SK-N-SH (cell line): ENCODE measurements at places on chromosomes 5 and 9. TPM values are rescaled to one million over a fixed set of nuclear protein-coding genes. Genes with fewer than 3 reads are reported as not detected.

The LECT2 gene
- 0.18 and 0.60 TPM in 2 replicates for polyA plus RNA-seq

The PCDHGB1 gene
- polyA plus RNA-seq = 0.63 and 0.77 TPM in 2 replicates

The CRHBP gene
- polyA plus RNA-seq = not detected in 2 replicates

The LRRC19 gene
- polyA plus RNA-seq = not detected in 2 replicates

The PCDHAC2 gene
- polyA plus RNA-seq = 0.39 and 0.76 TPM in 2 replicates

The ASB6 gene
- polyA plus RNA-seq = 35.9 and 37.5 TPM in 2 replicates

The C5orf58 gene
- not detected in 2 replicates for polyA plus RNA-seq

The SPINK13 gene
- not detected in 2 replicates for polyA plus RNA-seq

The STING1 gene
- 98.4 and 119 TPM in 2 replicates for polyA plus RNA-seq

The CD72 gene
- 2.5 and 2.7 TPM in 2 replicates for polyA plus RNA-seq

GRCh38 chr5:111945535-111945934, 188.5 kb upstream of the NREP start:
- no peak overlapping the region for H3K4me3 ChIP-seq
- no peaks in the 10 kb centered on the region for H3K36me3 ChIP-seq
- no peak overlapping the region for H3K27ac ChIP-seq
- H3K27me3 ChIP-seq = no peaks in the 10 kb centered on the region

- H3K27me3 ChIP-seq = no peaks in the 10 kb centered on the region
- peaks cover 15% of the 10 kb centered on the region for H3K4me1 ChIP-seq
- DNase-seq = no peak
- no peak overlapping the region for H3K27ac ChIP-seq
- H3K4me3 ChIP-seq = no peak overlapping the region
Observed at GRCh38 chr5:95826949-95827891, 4.7 kb upstream of the GLRX start.

GRCh38 chr9:130535818-130536521, 43.4 kb upstream of the FUBP3 start:
- no peak for DNase-seq
- no peak overlapping the region for H3K4me3 ChIP-seq
- H3K27me3 ChIP-seq = 0 out of 2 replicates have a peak, but pooled peaks cover 4% of the 10 kb centered on the region
- H3K4me1 ChIP-seq = peaks cover 8% of the 10 kb centered on the region; the same call in 1 of the 2 replicates
- no peak overlapping the region for H3K27ac ChIP-seq

- no peaks in the 10 kb centered on the region for H3K27me3 ChIP-seq
- no peak for DNase-seq
Observed at GRCh38 chr5:106393276-106393675, 1277.5 kb downstream of the EFNA5 start.

DNA sequence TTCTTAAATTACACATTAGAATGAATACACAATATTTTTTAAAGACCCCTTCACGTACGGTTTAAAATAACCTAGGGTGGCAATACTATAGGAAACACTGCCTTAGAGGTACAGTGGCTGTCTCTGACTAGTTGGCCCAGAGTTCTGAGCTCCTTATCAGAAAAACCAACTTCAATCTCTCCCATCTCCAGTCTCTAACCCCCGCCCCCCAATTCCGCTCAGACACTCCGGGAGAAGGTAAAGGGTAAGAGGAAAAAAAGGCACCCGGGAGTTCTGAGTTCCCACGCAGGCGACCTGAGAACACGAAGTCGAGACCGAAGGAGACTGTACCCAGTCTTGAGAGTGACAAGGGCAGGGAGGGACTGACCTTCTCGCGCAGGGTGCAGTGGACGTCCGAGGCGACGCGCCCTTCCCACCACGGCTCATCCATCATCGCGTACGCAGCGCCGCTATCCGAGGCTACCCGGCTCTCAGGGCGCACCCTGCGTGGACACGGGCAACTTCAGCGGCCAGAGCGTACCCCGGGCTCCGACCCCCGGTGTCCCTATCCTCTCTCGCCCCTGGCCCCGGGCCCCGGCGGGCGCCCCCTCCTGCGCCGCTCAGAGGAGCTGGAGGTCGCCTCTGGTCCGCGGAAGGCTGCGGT, 752 bp downstream of the CCNJL start:
- H3K27me3 ChIP-seq = no peaks in the 10 kb centered on the region
- peaks cover 19% of the 10 kb centered on the region; the same call in 1 of the 2 replicates for H3K36me3 ChIP-seq
- no peak for DNase-seq
- H3K4me1 ChIP-seq = 0 out of 2 replicates have a peak, but pooled peaks cover 6% of the 10 kb centered on the region

DNA sequence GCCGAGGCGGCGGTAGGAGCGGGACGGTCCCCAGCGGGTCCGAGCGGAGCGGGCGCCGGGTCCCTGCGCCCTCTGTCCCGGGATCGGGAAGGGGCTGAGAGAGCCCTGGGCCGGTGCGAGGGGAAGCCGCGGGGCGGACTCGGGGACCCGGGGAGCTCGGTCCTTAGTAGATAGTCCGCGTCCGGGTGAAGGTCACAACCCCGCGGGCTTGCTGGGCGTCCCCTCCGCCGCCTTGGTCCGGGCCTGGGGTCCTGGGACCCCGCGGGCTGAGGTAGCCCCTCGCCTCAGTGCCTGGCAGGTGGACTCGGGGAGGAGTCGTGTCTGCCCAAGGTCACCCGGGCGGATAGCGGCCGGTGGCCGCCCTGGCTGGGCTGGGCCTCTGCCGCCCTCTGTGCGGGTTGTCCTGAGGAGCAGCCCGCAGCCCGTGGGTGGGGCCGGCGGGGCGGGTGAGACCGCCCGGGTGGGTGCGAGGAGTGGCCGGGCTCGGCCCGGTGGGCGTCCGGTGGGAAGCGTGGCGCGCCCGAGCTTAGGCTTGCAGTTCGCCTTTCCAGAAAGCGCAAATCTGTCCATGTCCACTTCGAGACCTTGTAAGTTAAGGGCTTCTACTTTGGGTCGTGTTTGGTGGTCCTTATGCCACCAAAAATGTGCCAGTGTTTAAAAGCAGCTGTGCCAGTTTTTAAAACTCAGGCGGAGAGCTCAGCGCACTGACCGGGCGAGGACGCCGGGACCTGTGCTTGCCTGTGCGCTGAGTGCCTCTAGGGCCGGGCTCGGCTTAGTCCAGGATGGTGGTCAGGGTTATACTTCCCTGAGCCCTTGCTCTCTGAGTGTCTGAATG, 554 bp downstream of the SDHA start:
- no peaks in the 10 kb centered on the region for H3K27me3 ChIP-seq
- peaks cover 5% of the 10 kb centered on the region for H3K36me3 ChIP-seq
- H3K4me1 ChIP-seq = peaks cover 6% of the 10 kb centered on the region
- DNase-seq = peak; percentile 54
- peak overlapping the region; percentile 91 for H3K4me3 ChIP-seq
- peak overlapping the region; percentile 34; the same call in 1 of the 2 replicates for H3K27ac ChIP-seq

GRCh38 chr9:479304-479970, 264.8 kb downstream of the DOCK8 start:
- no peaks in the 10 kb centered on the region; the same call in 1 of the 2 replicates for H3K27me3 ChIP-seq
- H3K4me3 ChIP-seq = no peak overlapping the region

DNA sequence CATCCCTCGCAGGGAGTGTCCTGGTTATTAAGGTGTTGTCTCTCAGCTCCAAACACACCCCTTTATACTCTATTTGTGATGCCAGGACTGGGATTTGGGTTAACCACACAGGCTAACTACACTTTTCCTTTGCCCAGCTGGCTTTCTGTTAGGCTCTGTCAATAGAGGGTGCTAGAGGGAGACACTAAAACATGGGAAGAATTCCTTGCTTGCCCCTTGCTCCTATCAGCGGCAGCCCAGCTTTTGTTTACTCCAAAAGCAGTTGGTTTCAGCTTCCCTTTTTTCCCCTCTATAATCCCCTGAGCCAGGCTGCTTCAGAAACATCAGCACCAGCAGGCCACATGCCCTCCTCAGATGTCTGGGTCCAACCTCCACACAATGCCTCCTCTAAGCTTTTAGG, 297.1 kb downstream of the KCTD16 start:
- no peak overlapping the region for H3K27ac ChIP-seq
- H3K4me1 ChIP-seq = peaks cover 8% of the 10 kb centered on the region; the same call in 1 of the 2 replicates
- H3K27me3 ChIP-seq = no peaks in the 10 kb centered on the region
- H3K4me3 ChIP-seq = no peak overlapping the region
- peak; percentile 20 for DNase-seq

GRCh38 chr5:96140496-96140895, 178.8 kb upstream of the ELL2 start:
- H3K36me3 ChIP-seq = no peaks in the 10 kb centered on the region
- H3K4me3 ChIP-seq = no peak overlapping the region
- H3K4me1 ChIP-seq = no peaks in the 10 kb centered on the region

DNA sequence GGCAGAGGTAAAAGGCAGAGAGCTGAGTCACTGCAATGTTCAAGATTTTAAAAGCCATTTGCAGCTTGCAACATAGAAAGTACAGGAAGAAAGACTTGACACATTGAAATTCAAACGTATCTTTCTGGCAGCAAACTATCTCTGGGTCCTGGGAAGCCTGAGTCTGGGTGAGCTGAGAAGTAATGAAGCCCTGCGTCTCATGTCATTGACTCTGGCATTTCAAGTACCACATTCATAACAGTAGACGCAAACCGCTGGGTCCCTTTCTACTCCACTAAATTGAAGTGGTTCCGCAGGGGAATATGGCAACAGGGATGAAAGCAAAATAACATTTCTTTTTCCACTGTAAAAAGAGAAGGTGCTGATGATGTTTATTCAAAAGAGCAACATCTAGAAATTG, 694.3 kb downstream of the BRINP1 start:
- H3K4me1 ChIP-seq = no peaks in the 10 kb centered on the region
- H3K27ac ChIP-seq = no peak overlapping the region
- no peaks in the 10 kb centered on the region for H3K27me3 ChIP-seq
- no peak for DNase-seq

DNA sequence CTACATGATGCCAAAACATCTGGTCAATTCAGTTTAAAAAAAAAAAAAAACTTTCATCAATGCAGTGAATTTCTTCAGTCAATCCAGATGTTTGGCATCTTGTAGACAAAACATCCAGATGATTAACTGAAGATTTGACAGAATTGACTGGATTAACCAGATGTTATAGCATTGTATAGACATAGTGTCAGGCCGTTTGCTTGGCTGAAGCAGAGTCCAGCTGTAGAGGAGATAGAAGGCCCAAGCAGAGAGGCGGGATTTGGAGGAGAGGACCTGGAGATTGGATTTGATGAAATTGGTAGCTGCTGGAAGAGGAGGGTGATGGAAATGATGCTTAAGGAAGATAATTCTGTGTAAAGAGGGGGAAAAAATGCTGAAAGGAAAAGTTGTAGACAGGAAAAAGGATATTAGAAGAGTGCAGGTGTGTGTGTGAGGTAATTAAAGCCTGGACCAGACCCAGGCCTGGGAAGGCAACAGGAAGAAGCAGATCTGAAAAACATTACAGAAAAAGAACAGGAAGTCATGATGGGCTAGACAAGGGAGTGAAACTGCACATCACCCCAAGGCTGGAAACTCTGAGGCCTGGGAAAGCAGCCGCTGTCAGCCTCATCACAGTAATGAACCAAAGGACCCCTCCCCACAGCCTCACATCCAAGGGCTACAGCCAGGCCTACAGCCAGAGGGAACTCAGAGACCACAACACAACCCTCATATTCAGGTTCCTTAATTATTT, 258.3 kb downstream of the CWC27 start:
- H3K4me1 ChIP-seq = no peaks in the 10 kb centered on the region
- DNase-seq = peak; percentile 32
- no peak overlapping the region for H3K4me3 ChIP-seq
- H3K36me3 ChIP-seq = no peaks in the 10 kb centered on the region

DNA sequence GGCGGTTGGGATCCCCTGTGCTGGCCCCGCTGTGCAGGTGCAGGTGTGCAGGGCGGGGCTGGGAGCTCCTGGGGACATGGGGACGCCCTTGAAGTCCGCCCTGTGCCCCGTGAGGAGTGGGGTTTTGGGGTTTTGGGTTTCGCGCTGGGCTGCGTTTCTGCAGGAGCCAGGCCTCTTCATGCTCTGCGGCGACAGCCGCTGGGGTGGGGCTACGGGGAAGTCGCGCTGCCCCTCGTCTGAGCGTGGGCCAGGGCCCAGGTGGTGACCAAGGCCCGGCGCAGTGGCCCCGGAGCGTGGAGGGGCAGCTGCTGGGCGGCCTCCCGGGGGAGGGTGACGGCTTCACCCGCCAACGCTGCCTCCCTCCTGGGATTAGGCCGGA, 47.8 kb upstream of the IRX4 start:
- H3K27me3 ChIP-seq = peaks cover 57% of the 10 kb centered on the region; the same call in 1 of the 2 replicates
- DNase-seq = no peak
- no peaks in the 10 kb centered on the region for H3K36me3 ChIP-seq

- H3K27me3 ChIP-seq = no peaks in the 10 kb centered on the region
- DNase-seq = no peak
- peaks cover 2% of the 10 kb centered on the region; the same call in 1 of the 2 replicates for H3K4me1 ChIP-seq
- peaks cover 6% of the 10 kb centered on the region; the same call in 1 of the 2 replicates for H3K36me3 ChIP-seq
- H3K4me3 ChIP-seq = no peak overlapping the region
Observed at GRCh38 chr9:94824913-94825610, 98.6 kb downstream of the AOPEP start.

DNA sequence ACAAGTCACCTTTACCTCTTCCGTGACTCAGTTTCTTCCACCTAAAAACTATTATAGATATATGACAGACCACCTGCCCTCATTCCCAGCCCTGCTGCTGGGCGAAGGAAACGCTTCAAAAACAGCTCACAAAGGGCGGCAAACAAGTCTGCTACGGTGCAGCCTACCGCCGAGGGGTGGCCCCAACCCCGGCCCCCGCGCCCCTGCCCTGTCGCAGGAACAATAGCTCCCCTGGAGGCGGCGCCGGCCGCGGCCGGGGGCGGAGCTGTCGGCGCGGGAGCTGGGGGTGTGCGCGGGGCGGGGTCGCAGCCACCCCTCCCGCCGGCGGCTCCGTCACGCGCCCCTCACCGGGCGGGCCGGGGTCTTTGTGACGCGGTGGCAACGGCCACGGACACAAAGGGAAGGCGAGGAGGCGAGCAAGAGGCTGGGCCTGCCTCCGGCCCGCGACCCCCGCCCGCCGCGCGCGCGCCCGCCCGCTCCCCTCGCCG, at the start of gene TMEFF1:
TSS of gene TMEFF1 (plus strand) at position 362 of the 488 bp plus-strand sequence. CDS start 396 bp downstream, outside the sequence.
- peak; percentile 97 for DNase-seq
- peak within 1 kb of the TSS; percentile 77 for H3K4me3 ChIP-seq
- no peaks in the 10 kb centered on the region for H3K27me3 ChIP-seq
- H3K36me3 ChIP-seq = no peaks in the 10 kb centered on the region
- H3K4me1 ChIP-seq = no peaks in the 10 kb centered on the region
